ENCODE measurements at places on chromosomes 11 and 22.

DNA sequence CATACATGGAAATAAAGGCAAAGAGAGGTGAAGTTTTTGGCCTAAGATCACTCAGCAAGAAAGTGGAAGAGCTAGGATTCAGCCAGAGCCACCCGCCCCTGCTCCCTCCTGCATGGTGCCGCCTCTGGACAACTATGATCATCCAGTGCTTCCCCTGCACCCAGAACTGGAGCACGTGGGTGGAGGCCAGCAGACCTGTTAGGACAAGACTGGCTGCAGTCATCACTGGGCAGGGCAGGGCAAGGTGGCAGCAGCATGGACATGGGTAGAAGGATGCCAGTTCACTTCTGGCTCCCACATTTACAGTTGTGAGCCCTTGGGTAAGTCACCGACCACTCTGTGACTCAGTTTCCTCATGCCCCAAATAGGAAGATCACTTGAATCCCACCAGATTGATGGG, 131.0 kb downstream of the FBXO7 start:
- no peak for DNase-seq

GRCh38 chr11:121790430-121790829, 325.6 kb downstream of the BLID start:
- DNase-seq: no peak

- no peak for DNase-seq
Measured at GRCh38 chr11:1825039-1825740, 9.6 kb upstream of the SYT8 start.

GRCh38 chr11:23078289-23078971, 218.2 kb upstream of the CCDC179 start:
- DNase-seq: no peak

GRCh38 chr22:45204819-45205218, 35.9 kb downstream of the KIAA0930 start:
- no peak for DNase-seq

GRCh38 chr11:34508524-34508923, 5.1 kb downstream of the ELF5 start:
- DNase-seq: no peak

GRCh38 chr11:111183706-111184105, 61.8 kb upstream of the POU2AF2 start:
- no peak for DNase-seq

Measured in dermis microvascular lymphatic vessel endothelial cell (primary cell).